Stimulated activated CD8-positive, alpha-beta memory T cell treated with anti-CD3 and anti-CD28 coated beads, Interleukin-4, amount 100 ng/mL, for 1 hour (primary cell): ENCODE measurements at places on chromosomes 7 and 10.

GRCh38 chr10:113027574-113028455 lies 77.8 kb downstream of the TCF7L2 start:
- DNase-seq, result no peak

- DNase-seq, result no peak
Observed at GRCh38 chr10:77319557-77319956, 318.1 kb downstream of the KCNMA1 start.

DNA sequence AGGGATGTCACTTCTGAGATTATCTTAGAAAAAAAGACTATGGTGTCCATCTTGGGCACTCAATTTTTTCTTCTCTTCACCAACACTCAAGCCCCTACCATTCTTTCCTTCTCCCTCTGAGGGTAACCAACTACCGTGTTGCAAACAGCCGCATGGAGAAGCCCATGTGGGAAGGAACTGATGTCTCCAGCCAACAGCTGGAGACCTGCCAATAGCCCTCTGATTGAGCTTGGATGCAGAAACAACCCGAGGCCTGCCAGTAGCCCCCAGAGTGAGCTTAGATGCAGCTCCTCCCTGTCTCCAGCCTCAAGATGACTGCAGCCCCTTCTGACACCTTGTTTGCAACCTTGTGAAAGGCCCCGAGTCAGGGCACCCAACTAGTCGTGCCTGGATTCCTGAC lies 36.4 kb upstream of the CHCHD3 start:
- no peak for DNase-seq

DNA sequence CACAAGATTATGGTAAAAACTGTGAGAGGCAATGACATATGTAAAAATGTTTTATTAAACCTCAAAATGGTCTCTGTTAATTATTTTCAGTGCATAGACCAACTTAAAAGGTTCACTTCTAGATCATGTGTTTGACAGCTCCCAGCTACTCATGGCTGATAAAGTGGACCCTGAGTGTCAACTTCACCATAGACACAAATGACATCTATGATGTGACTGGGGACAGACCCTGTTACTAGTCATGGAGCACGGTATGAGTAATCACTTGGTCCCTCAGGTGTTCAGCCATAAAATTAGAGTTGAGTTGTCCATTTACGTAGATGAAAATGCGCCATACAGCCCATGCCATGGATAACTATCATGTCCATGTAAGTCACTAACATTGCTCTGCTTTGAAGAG lies 199.8 kb downstream of the ZNF365 start:
- no peak for DNase-seq

DNA sequence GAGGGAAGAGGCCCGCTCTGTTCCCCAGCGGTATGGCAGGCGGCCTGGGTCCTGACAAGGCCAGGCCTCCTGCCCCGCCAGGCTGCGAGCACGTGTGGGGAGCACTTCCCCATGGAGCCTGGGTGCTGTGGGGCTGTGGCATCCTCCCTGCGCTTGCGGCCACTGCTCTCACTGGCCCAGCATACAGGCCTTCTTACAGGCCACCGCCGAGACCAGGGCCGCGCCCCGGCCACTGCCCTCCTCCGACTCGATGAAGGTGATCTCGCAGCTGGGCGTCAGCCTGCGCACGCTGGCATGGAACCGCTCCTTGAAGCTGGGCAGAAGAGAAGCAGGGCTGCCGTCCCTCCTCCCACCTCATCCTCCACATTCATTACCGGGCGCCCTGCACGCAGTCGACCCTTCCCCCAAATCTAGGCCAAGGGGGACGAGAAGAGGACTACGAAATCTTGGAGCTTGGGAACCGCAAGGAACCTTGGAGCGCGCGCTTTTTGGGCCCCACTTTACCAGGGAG lies 3.9 kb upstream of the MYL7 start:
- no peak for DNase-seq

GRCh38 chr7:41491308-41491707 lies 211.6 kb downstream of the INHBA start:
- no peak for DNase-seq

DNA sequence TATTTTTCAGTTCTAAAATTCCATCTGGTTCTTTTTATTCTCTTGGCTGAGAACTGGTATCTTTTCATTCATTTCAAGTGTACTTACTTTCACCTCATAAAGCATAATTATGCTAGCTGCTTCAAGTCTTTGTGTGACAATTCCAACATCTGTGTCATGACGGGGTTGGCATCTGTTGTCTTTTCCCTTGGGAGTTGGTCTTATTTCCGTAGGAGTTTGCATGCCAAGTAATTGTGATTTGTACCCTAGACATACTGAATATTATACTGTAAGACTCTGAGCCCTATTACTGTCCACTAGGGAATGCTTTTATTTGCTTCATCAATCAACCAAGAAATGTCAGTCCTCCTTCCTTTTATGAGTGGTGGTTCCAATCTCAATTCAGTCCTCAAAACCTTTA lies 24.6 kb upstream of the HUS1 start:
- no peak for DNase-seq

GRCh38 chr7:42945821-42946626 lies 13.8 kb downstream of the MRPL32 start:
- no peak for DNase-seq

DNA sequence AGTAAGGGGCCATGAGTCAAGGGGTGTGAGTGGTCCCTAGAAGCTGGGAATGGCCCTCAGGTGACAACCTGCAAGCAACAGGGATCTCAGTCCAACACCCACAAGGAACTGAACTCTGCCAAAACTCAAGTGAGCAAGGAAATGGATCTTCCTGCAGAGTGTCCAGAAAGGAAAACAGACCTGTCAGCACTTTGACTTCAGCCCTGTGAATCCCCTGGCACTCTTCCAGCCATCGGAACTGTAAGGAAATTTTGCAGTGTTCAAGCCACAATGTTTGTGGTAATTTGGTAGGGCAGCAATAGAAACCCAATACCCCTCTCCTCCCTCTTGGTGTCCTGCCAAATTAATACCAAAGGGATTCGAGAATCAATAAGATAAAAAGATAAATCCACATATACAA lies 6.9 kb downstream of the LYZL1 start:
- DNase-seq, result no peak

DNA sequence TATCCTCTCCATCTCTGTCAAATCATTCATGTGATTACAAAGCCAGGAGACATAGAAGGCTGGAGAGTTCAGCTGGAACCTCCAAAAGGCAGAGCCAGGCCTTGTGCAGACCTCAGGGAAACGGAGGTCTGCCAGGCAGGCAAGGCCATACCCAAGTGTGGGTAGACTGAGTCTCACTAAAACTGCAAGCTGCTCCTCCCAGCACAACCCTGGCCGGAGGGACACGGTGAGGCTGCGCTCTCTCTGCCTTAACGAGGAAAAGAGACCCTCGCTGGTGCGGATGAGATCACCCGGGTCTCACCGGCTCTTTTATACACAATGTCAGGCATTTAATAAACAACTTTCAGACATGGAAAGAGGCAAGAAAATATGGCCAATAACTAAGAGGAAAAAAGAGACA lies 66.1 kb upstream of the INPP5A start:
- no peak for DNase-seq

DNA sequence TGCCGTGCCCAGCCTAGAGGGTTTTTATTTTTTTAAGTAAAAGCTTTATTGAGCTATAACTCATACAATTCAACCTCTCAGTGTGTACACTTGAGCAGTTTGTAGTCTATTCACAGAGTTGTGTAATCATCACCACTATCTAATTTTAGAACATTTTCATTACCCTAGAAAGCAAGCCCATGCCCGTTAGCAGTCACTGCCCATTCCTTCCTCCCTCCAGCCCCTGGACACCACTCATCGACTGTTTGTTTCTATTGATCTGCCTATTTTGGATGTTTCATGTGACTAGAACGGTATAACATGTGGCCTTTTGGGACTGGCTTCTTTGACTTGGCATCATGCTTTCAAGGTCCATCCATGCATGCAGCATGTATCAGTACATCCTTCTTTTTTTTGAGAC lies 25.7 kb upstream of the SEC61A2 start:
- DNase-seq, result no peak

DNA sequence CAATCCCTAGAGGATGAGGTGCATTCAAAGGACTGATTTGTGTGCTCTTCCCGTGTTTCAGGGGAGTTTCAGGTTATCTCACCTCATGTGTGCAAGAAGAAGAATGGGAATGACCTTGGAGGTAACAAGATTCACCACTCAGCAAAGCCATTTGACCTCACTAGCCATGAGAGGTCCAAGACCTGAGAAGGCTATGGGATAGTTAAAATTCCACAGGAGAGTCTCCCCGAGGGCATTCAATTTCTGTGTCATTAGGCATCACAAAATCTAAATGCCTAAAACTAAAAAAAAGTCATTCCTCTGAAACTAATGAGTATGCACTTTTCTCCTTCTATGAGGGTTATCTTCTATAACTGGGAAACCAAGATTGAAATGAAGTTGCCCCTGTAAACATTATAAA lies 433.4 kb downstream of the KCNMA1 start:
- no peak for DNase-seq

DNA sequence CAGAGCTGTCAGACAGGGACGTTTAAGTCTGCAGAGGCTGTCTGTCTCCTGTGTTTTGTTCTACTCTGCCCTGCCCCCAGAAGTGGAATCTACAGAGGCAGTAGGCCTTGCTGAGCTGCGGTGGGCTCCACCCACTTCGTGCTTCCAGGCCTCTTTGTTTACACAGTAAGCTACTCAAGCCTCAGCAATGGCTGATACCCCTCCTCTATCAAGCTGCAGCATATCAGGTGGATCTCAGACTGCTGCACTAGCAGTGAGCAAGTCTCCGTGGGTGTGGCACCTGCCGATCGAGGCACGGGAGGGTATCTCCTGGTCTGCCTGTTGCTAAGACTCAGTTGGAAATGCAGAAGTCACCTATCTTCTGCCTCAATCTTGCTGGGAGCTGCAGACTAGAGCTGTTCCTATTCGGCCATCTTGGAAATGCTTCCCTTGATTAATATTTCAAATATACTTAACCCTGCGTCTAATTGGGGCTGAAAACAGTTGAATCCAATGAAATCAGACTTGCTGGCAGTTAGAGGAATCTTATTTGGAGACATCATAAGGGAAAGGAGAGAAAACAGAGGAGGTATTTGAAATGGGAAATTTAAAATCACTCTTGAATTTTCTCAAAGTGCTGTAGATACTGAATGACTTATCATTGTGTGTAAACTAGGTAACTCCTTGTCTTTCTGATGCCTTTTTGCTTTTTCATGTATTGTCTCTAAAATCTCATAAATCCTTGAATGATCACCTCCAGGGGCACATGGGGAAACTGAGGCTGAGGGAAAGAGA lies 13.8 kb upstream of the CYP3A5 start:
- no peak for DNase-seq

DNA sequence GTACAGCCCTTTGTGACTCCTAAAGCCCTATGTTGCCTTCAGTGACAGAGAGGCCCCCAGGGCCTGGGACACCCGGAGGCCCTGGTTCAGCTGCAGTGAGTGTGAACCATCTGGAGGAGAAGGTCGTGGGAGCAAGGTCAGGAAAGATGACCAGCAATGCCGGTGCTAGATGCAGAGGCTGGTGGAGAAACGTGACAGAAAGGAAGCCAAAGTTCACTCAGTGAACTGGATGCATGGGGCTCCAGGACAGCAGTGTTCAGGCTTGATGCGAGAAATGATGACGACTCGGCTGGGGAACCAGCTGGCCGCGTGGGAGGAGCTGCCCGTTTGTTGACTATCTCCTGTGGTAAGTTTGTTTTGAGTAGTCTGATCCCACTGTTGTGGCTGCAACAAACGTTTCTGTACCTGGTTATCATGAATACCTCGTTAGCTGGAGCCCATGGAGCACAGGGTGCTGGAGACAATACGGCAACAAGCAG lies 54.1 kb upstream of the MKRN1 start:
- no peak for DNase-seq

DNA sequence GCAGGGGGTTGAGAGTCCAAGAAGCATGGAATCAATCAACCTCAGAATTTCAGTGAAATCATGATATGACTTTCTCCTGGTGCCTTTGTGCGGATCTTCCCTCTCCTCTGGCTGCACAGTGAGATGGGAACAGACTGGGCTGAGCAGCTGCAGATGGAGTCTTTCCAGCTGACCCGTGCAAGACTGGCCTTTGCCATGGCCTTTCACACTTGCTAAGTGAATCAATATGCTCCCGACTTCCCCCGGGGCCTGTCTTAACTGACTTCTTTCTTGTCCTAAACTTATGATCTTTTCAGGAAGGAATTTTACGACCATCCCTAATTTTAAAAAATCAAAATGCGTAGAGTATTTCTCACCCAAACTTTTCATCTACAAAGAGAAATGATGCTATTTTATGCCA lies 469.9 kb downstream of the GALNT17 start:
- no peak for DNase-seq

- DNase-seq, result no peak
Observed at GRCh38 chr10:42479057-42479456, 159.3 kb downstream of the ZNF33B start.

DNA sequence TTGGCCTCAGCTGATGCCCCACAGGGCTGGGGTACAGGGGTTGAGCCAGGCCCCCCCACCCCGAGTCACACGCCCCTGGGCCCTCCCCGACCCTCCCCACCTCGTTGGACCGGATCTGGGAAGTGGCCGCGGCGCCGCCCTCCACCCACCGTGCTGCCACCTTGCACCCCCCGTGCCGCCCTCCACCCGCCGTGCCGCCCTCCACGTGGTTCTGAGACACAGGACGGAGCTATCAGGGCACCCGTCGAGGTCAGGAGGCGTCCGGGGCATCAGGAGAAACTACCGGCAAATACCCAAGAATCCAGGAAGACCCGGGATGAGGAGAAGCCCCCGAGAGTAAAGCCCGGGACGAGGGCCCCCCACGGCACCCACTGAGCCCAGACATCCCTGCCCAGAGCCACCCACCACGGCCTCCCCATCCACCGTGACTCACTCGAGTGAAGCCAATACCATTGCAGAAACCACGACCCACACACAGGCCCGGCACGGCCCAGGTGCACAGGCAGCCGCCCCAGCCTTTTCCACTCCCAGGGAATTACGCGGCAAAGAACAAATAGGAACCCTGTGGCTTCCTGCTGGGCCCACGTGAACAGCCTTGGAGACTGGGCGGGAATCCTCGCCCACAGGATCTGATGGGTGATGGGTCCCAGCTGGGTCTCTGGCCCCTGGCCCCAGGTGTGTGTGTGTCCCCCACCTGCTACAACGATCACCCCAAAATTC lies 34.0 kb downstream of the ADAP1 start:
- no peak for DNase-seq

GRCh38 chr7:90749262-90749661 lies 153.1 kb downstream of the CDK14 start:
- DNase-seq, result no peak

DNA sequence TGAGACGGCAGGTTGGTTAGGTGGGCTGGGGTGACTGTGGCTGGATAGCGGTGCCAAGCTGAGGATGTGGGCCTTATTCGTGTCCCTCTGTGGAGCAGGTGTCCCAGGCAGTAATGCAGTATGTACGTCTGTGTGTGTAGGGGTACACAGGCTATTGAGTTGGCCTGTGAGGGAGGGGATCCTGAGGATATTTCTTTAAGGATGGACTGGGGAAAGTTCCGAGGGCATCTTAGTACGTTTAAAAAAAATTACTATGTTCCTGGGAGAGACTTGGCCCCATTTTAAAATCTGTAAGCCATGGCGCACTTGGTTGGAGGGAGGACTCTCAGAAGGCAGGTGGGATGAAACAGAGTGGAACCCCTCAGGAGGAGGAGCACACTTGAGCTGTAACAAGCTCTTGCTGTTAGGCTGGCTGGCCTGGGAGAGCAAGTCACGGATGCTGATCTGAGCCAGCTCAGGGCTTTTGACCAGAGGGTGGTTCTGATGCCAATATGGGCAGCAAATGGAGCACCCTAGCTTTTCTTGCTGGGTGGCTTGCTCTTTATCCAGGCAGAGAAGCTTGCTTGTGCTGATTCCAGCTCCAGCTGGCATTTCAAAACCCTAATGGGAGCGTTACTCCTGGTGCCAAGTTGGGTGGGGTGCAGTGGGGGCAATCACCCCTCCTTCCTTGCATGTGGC lies 765 bp downstream of the WBP1L start:
- DNase-seq, result no peak

GRCh38 chr7:94562525-94562924 lies 52.9 kb downstream of the CASD1 start:
- no peak for DNase-seq
